Stimulated activated CD4-positive, alpha-beta T cell treated with anti-CD3 and anti-CD28 coated beads, Interleukin-1b, Interleukin-23, amount 100 ng/mL, for 48 hours (primary cell): ENCODE measurements at places on chromosomes 3 and 15.

DNA sequence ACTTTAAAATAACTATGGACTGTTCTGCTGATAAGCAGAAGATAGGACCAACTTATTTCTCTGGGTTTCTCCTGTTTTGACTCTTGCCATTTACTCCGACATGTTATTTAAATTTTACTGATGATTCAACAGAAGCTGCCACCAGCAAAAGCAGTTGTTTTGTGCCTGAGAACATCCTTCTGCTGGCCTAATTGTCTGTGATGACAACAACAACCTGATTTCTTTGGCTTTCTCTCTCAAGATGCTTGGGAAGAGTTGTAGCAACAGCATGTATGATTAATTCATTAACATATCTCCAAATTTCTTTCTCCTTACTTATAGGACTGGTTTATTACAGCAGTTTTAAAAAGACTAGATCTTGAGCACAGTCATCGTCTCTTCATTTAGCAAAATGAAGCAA, 36.9 kb upstream of the DYNC1LI1 start:
- no peak for DNase-seq

DNA sequence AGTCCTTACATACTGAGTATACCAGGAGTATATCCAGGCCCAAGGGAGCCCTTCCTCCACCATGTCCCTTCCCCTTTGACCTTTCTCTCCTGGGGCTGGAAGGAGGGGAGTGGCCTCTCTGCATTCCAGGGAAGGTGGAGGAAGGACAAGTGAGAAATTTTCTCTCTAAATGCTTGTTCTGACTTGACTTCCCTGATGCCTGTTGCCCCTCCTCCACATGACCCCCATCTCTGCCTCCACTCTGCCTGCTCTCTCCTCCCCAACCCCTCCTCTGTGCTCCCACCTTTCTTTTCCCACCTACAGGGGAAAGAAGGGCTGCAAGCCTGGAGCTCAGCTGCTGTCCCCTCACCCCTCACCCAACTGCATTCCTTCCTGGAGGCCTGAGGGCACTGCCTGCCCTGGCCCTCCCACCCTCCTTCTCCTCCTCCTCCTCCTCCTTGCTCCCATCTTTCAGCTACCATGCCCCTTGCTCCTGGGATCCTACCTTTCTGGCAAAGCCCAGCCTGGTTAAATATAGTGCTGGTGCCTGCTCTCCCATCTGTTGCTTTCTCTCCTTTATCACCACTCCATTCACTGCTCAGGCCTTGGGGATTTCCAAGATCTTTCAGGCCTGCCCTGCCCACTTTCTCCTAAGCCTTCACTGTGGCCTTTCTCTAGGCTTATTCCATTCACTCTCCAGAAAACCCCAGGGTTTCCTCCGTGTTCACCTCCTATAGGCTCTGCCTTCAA, 8.5 kb upstream of the DAG1 start:
- DNase-seq = no peak

GRCh38 chr3:27072810-27073651, 296.2 kb downstream of the NEK10 start:
- DNase-seq = no peak

DNA sequence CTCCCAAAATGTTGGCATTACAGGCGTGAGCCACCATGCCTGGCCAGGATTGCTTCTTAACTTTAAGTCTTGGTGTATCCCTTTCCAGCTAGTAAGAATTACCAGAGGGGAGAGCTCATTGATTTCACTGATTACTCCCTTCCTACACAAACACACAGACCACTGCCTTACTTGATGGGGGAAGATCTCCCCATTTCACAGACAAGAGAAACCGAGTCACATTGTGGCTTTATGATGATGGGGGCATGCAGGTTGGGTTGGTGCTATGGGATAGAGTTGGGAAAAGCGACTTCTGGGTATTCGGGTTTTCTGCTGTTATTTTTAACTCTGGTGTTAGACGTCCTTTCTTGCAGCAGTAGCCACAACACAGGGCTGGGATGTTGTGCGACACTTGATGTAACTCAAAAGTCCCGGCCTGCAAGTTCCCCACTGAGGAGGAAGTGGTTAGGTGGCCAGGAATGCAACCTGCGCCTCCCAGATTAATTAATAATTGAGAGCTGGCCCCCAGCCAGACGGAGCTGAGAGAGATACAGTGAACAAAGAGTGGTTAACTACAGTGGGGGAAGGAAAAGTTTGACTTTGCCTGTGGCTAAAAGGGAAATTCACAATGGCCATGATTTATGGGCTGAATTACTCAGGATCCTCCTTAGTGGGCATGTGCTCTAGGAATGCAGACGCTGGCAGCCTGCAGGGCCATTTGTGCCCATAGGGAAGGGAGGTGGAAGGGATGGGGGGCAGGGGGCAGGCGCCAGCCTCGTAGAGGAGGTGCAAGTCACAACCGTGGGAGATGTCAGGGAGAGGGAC, 63.6 kb downstream of the SMAD6 start:
- DNase-seq = no peak

GRCh38 chr3:184341925-184342324, 4.5 kb downstream of the FAM131A start:
- DNase-seq = no peak

DNA sequence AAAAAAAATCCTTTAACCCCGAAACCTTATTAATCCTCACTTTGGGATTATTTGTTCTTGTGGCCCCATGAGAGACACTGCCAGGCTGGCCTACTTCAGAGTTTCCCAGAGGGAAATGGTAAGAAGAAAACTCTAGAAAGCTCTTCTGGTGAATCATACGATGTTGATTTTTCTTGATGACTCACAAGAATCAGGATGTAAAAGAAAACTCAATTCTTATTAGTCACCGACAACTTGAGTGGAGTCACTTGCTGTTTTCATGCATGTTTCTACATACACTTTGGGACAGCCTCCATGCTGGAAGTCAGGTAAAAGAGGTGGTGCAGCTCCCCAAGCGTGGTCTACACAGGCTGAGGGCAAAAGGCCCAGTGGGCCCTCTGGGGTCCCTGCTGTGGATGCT, 42.8 kb downstream of the MYO5C start:
- no peak for DNase-seq

DNA sequence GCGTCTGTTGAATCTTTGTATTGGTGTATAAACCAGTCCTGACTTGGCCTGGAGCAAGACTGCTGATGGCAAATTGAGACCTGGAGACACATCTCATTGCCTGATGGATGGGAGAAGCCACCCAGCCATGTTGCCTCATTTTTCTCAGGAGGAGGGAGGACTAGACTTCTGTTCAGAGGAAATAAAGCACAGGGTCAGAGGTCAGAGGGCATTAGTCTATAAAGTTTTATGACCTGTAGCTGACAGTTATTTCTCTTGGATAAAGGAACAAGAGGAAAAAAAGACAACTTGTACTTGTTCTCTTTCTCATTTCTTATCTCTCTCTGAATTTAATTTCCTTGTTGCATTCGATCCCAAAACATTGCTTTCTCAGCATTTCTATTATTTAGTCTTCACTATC, 775.9 kb downstream of the SQOR start:
- no peak for DNase-seq

GRCh38 chr3:75176937-75177336, 487.2 kb upstream of the FRG2C start:
- no peak for DNase-seq

- no peak for DNase-seq
These were observed 36.4 kb upstream of the CORO2B start for GRCh38 chr15:68542348-68542747.

DNA sequence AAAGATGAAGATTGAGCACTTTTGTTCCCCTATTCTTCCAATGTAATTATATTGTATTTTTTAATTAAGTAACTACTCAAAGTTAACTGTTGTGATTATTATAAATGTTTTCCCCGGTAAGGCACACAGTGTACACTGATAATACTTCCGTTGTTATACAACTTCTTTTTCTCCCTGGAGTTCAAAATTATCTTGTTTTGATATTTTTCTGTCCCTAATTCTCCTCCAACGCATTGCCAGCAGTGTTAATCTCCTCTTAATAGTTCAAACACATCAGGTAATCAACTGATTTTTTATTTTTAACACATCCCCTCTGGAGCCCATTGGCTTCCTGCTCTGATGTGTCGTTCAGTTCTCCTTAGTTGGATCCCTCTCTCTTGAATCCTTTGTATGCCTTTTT, 32.3 kb upstream of the MFSD1 start:
- DNase-seq = no peak

GRCh38 chr3:63791974-63792373, 27.1 kb upstream of the C3orf49 start:
- no peak for DNase-seq

- no peak for DNase-seq
These were observed 19.5 kb downstream of the SENP2 start for GRCh38 chr3:185605566-185605965.

- no peak for DNase-seq
These were observed 44.5 kb upstream of the MAGI1 start for GRCh38 chr3:66083096-66083678.

DNA sequence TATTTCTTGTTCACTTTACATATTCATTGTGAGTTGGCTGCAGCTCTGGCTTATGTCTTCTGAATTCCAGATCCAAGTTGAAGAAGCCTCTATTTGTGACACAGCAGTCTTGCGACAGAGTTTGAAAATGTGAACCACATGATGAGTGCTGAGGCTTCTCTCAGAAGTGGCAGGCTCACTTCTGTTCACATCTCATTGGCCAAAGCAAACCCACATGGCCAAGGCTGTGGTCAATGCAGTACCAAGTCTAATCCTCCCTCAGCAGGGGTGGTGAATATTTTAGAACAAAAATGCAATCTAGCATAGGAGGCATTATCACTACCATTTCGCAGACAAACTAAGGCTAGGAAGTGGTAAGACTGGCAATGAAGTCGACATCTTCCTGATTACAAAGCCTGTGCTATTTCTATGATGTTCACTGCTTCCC, 45.2 kb downstream of the CDCP1 start:
- DNase-seq = peak; percentile 14

- no peak for DNase-seq
These were observed 19.9 kb downstream of the DNASE1L3 start for GRCh38 chr3:58190882-58191281.

GRCh38 chr15:89662893-89663626, 7.8 kb upstream of the KIF7 start:
- DNase-seq = no peak
